HT-29 (cell line): ENCODE measurements at places on chromosomes 5 and 9. TPM values are rescaled to one million over a fixed set of nuclear protein-coding genes. Genes with fewer than 3 reads are reported as not detected.

Gene KCNV2
- not detected in 2 replicates for total RNA-seq

Gene CDO1
- not detected in 2 replicates for total RNA-seq

Gene ZNF354B
- total RNA-seq: 12.4 and 13.2 TPM in 2 replicates

Gene PCDHGB1
- total RNA-seq: 0.10 and 0.23 TPM in 2 replicates

Gene OBP2B
- not detected in 2 replicates for total RNA-seq

Gene FBP2
- not detected in 2 replicates for total RNA-seq

Gene MXD3
- 55.7 and 75.5 TPM in 2 replicates for total RNA-seq

Gene KIF4B
- not detected in 2 replicates for total RNA-seq

Gene GLDC
- not detected in 2 replicates for total RNA-seq

Gene CDH18
- total RNA-seq: not detected in 2 replicates

Gene KCNMB1
- not detected in 2 replicates for total RNA-seq

Gene LAMC3
- total RNA-seq: not detected in 2 replicates

Gene TAL2
- total RNA-seq: not detected in 2 replicates

Gene GCNT4
- not detected in 2 replicates for total RNA-seq

Gene IL3
- total RNA-seq: not detected in 2 replicates

Gene UGT3A2
- total RNA-seq: not detected in 2 replicates

Gene AHRR
- total RNA-seq: 3.0 and 5.4 TPM in 2 replicates

Gene NR5A1
- 0.16 and 0.28 TPM in 2 replicates for total RNA-seq
